ENCODE measurements at places on chromosomes 13 and 19. TPM values are rescaled to one million over a fixed set of nuclear protein-coding genes. Genes with fewer than 3 reads are reported as not detected.

Gene SCN1B
- total RNA-seq: 34.5 TPM

Gene LGALS4
- total RNA-seq: 1.9 TPM

Gene ELSPBP1
- total RNA-seq: not detected

Gene ZNF554
- total RNA-seq: 3.5 TPM

Gene CYSLTR2
- total RNA-seq: 0.50 TPM

Gene PLK5
- total RNA-seq: 0.15 TPM

Gene KIR2DL3
- total RNA-seq: not detected

DNA sequence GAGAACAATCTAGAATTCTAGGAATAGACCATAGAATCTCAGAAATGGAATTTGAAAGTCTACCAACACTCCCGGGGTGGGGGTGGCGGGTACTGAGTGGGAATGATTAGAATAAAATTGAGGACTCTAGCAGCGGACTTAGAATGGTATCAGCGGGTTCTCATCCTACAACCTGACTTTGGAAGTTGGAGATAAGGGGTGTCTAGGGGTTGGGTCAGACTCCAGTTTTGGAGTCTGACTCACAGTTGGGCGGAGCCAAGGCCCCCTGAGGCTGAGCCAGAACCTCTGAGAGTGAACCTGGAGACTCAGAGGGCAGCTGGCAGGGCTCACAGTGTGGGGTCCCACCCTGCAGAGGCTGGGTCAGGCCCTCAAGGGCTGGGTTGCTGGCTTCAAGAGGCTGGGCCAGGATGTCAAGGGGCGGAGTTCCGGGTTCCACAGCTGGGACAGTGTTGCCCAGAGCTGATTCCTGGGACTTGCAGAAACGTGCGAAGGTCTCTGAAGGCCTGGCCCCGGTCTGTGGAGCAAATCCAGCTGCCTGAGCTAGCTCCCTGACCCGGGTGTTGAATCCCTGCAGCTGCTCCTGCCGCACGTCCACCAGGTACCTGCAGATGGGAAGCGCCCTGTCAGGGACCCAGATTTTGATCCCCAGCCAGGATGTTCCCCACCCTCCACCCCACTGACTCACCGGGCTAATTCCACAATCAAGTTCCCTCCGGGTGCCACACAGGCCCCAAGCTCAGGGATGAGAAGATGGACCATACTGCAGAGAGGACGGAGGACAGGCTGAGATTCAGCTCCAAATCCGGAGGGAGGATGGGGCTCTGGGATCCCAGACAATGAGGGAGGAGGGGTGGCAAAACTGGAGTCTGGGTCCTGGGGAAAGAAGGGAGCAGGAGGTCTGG lies 1.6 kb upstream of the TNNI3 start:
- H3K4me1 ChIP-seq: peaks cover 4% of the 10 kb centered on the region
- no peak overlapping the region for H3K4me3 ChIP-seq
- H3K36me3 ChIP-seq: no peaks in the 10 kb centered on the region

DNA sequence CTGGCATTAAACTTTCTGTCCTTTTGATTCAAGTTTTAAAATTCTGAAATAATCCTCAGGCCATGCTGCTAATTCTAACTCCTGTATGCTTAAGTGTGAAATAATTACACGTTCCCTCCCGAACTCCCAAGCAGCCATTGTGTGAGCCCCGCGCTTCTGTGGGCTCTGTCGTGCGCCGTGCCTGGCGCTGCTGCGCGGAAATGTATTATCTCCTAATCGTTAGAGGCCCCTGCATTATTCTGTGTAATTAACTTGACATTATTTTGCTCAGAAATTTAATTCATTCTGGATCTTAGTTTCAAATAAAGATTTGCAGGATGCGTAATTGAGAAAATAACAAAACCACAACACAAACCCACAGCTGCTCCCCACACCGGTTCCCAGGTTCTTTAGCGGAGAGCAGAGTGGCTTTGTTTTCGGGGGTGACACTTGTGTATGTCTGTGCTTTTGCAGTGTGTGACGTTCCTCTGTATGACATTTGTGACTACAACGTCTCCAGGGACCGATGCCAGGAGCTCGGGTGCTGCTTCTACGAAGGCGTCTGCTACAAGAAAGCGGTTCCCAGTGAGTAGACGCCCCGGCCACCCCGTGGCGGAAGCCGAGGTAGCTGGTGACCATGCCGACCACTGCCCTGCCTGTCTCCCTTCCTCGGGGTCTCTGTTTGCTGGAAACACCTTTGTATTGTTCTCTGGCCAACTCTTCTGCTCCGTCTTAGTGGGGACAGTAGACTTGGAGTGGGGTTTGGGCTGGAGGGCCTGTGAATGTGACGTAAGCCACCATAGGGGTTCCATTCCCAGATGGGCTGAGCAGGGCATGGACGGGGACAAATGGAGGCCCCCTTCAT lies 7.5 kb downstream of the TEX29 start:
- no peaks in the 10 kb centered on the region for H3K27me3 ChIP-seq
- H3K27ac ChIP-seq: no peak overlapping the region
- no peaks in the 10 kb centered on the region for H3K4me1 ChIP-seq

- H3K36me3 ChIP-seq: peaks cover 10% of the 10 kb centered on the region
- DNase-seq: no peak
- H3K27me3 ChIP-seq: no peaks in the 10 kb centered on the region
- no peak overlapping the region for H3K27ac ChIP-seq
- no peak overlapping the region for H3K4me3 ChIP-seq
Observed at GRCh38 chr13:21043898-21044297, 17.5 kb downstream of the LATS2 start.

GRCh38 chr19:55015126-55015525 lies 22.9 kb downstream of the GP6 start:
- H3K36me3 ChIP-seq: no peaks in the 10 kb centered on the region
- DNase-seq: no peak

GRCh38 chr13:100115693-100116254 lies 26.9 kb downstream of the PCCA start:
- no peak for DNase-seq
- H3K36me3 ChIP-seq: no peaks in the 10 kb centered on the region
- H3K4me3 ChIP-seq: no peak overlapping the region
- H3K27ac ChIP-seq: no peak overlapping the region

Measured in adrenal gland (tissue), 19 donors.